ENCODE measurements at places on chromosomes 5 and 9. TPM values are rescaled to one million over a fixed set of nuclear protein-coding genes. Genes with fewer than 3 reads are reported as not detected.

LRRC19 gene
- not detected for total RNA-seq

GRCh38 chr5:134103397-134103796 lies 11.1 kb upstream of the TCF7 start:
- no peak overlapping the region for H3K27ac ChIP-seq
- H3K4me1 ChIP-seq: peaks cover 96% of the 10 kb centered on the region
- H3K36me3 ChIP-seq: no peaks in the 10 kb centered on the region
- no peak overlapping the region for H3K4me3 ChIP-seq
- DNase-seq: no peak

CAMK2A gene
- total RNA-seq: not detected

SURF1 gene
- total RNA-seq: 35.9 TPM

DNA sequence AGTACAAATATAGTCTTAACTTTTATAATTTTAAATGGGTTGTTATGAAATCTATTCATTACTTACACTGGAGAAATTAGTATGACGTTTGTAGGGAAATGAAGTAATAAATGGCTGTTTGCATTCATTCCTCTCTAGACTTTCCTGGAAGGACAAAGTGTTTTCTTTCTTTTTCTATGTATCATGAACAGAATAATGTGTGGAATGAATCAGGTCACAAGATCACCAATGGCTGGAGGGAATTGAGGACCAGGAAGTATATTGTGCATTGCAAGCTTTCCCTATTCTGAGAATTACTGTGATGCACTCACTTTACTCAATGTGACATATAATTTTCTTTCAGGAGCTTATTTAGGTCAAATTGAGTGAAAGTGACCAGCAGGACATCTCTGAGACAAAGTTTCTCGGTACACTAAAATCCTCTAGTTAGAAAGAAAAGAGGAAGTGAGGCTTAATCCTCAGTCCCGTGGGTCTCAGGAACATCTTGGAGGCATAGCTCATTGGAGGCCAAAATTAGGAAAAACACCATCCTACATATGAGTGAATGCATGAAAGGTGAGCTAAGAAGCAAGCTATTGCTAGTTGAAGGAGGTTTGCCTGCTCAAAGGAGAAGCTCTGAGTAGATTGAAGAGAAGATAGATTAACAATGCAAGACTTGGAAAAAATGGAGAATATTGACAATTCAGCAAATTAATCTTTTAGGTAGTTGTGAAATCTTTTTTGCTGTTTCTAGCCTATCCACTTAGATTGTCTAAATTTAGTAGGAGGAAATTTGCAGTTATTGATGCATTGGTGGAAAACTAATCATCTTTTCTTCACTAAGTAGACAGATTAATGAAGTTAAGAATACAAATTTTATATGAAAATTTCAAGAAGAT lies 28.0 kb downstream of the ERAP2 start:
- no peaks in the 10 kb centered on the region for H3K4me1 ChIP-seq
- no peak overlapping the region for H3K27ac ChIP-seq
- DNase-seq: no peak
- peaks cover 38% of the 10 kb centered on the region for H3K36me3 ChIP-seq
- no peak overlapping the region for H3K4me3 ChIP-seq
- H3K27me3 ChIP-seq: no peaks in the 10 kb centered on the region

- no peaks in the 10 kb centered on the region for H3K4me1 ChIP-seq
- H3K36me3 ChIP-seq: no peaks in the 10 kb centered on the region
- H3K4me3 ChIP-seq: no peak overlapping the region
- no peak for DNase-seq
- H3K27me3 ChIP-seq: no peaks in the 10 kb centered on the region
- no peak overlapping the region for H3K27ac ChIP-seq
Measured at GRCh38 chr9:94782355-94783101, 56.0 kb downstream of the AOPEP start.

- no peak overlapping the region for H3K27ac ChIP-seq
- no peaks in the 10 kb centered on the region for H3K4me1 ChIP-seq
- no peak for DNase-seq
- no peaks in the 10 kb centered on the region for H3K36me3 ChIP-seq
- H3K4me3 ChIP-seq: no peak overlapping the region
Measured at GRCh38 chr9:110919609-110920008, 118.7 kb downstream of the LPAR1 start.

PCBD2 gene
- 11.5 TPM for total RNA-seq

PCDHB2 gene
- total RNA-seq: not detected

NUTM2G gene
- total RNA-seq: not detected

- no peak for DNase-seq
- no peaks in the 10 kb centered on the region for H3K27me3 ChIP-seq
- H3K4me3 ChIP-seq: no peak overlapping the region
- no peaks in the 10 kb centered on the region for H3K4me1 ChIP-seq
Measured at GRCh38 chr9:79246170-79246569, 325.6 kb upstream of the TLE4 start.

DNA sequence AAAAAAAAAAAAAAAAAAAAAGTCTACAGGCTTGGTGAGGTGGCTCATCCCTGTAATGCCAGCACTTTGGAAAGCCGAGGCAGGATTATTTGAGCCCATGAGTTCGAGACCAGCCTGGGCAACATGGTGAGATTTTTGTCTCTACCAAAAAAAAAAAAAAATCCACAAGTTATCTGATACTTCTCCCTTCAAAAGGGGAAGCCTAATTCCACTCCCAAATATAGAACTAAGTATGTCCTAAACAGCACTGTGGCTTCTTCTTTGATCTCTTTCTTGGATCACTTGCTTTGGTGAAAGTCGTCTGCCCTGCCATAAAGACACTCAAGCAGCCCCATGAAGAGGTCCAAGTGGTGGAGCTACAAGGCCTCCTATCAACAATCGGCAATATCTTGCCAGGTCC lies 18.8 kb upstream of the STING1 start:
- no peaks in the 10 kb centered on the region for H3K36me3 ChIP-seq
- no peaks in the 10 kb centered on the region for H3K27me3 ChIP-seq
- no peak overlapping the region for H3K27ac ChIP-seq
- no peak for DNase-seq
- no peak overlapping the region for H3K4me3 ChIP-seq

BARHL1 gene
- total RNA-seq: not detected

DNA sequence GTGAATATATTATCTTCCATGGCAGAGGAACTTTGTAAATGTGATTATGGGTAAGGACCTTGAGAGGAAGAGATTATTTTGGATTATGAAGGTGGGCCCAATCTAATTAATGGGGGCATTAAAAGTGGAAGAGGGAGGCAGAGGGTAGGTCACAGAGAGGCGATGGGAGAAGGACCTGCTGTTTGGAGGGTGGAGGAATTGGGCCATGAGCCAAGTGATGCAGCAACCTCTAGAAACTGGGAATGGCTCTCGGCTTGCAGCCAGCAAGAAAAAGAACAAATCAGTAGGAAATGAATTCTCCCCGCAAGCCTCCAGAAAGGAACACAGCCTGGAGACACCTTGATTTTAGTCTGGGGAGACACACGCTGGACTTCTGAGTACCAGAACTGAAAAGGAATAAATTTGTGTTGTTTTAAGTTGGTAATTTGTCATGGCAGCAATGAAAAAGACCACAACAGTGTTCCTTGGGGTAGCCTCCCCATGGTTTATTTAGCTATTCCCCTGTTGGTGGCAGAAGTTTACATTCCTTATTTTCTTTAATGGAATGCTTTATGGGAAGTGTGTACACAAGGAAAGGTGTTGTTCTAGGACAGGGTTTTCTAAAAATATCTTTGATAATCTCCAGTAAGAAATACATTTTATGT lies 103.6 kb downstream of the HSPA4 start:
- H3K4me1 ChIP-seq: peaks cover 4% of the 10 kb centered on the region
- no peak for DNase-seq

GRCh38 chr5:56496581-56497063 lies 263.5 kb upstream of the ANKRD55 start:
- DNase-seq: no peak
- no peak overlapping the region for H3K4me3 ChIP-seq
- H3K4me1 ChIP-seq: peaks cover 9% of the 10 kb centered on the region
- H3K27me3 ChIP-seq: no peaks in the 10 kb centered on the region
- H3K27ac ChIP-seq: no peak overlapping the region
- H3K36me3 ChIP-seq: no peaks in the 10 kb centered on the region
